ENCODE measurements at places on chromosomes 5 and 9.

DNA sequence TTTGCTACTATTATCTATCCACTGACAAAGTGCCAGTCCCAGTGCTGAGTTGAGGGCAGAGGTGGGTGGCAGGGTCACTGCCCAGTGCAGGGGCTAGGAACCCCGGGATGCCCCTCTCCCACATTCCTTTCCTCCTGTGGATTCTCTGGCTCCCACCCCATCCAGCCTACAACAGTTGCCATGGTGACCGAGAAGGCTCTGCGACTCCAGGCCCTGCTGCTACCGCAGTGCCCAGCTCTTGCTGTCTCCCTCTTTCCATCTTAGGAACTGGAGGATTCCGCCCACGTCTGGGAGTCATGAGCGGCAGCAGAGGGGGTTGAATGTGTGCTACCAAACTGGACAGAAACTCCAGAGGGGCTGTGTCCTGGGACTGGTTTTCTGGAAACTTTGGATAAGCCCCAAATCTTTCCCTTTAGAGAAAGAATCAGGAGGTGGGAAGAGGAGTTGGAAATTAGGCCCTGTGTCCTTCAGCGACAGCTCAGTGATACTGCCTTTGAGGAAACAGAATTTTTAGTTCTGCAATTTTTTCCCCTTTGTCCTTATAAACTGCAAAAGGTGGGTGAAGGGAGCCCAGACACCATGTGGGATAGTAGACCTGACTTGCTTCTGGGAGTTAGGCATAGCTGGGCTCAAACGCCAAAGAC is 20.7 kb upstream of the C5orf47 start:
- no peak for DNase-seq

GRCh38 chr9:126612813-126613641 is 701 bp upstream of the LMX1B start:
- DNase-seq, result no peak

DNA sequence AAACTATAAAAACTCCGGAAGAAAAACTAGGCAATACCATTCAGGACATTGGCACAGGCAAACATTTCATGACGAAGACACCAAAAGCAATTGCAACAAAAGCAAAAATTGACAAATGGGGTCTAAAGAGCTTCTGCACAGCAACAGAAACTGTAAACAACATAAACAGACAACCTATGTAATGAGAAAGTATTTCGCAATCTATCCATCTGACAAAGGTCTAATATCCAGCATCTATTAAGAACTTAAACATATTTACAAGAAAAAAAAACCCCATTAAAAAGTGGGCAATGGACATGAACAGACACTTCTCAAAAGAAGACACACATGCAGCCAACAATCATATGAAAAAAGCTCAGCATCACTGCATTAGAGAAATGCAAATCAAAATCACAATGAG is 498.6 kb downstream of the HINT1 start:
- DNase-seq, result no peak

DNA sequence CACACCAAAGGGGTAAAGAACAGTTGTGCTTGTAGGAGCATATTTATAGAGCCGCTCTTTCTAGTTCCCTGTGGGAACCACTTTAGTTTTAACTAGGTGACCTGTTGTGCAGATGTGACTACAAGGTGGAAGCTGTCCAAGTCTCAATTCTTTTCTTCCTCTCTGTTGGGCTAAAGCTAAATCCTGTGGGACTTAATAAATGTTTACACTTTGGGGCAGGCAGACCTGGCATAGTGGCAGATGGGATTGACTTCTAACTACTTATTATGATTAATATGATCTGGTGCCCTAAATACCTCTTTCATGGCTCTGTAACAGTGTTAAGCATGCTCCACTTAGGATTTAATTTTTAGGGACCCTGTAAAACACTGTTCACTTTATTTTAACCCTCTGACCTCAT is 265.3 kb downstream of the KCTD16 start:
- no peak for DNase-seq

DNA sequence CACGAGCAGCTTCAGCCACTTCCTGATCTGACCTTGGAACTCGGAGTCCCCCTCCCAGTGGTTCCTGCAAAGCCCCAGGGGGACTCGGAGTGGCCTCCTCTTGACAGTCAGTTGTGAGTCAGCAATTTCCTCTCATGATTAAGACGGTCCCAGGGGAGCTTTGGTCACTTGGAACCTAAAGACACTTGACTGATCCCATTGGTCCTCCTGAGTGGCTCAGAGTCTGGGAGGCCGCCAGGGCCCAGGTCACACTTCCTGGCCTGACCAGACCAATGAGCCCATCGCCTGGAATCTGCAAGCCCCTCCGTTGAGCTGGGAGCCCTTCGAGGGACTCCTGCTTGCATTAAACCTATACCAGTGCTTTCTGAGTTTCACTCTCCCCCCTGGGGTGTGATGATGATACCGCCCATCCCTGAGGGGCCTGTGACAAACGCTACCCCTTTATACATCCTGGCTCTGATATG is 29.1 kb downstream of the TSPAN17 start:
- no peak for DNase-seq

DNA sequence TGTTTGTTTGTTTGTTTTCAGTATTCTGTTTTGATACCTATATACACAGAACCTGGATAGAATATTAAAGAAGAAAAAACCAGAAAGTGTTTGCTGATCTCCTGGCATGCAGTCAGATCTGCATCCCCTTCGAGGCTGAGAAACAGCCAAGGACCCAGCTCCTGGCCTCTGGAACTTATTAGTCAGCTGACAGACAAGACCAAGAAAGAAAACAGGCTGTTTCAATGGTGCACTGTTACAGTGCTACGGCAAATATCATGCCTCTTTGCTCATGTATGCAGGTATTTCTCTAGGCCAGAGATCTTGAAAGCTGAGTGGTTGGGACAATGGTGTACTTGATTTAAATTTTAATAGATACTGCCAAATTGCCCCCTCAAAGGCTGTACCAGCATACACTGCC is 95.0 kb downstream of the C5orf15 start:
- DNase-seq, result no peak

GRCh38 chr9:124062172-124062571 is 50.6 kb downstream of the LHX2 start:
- no peak for DNase-seq

DNA sequence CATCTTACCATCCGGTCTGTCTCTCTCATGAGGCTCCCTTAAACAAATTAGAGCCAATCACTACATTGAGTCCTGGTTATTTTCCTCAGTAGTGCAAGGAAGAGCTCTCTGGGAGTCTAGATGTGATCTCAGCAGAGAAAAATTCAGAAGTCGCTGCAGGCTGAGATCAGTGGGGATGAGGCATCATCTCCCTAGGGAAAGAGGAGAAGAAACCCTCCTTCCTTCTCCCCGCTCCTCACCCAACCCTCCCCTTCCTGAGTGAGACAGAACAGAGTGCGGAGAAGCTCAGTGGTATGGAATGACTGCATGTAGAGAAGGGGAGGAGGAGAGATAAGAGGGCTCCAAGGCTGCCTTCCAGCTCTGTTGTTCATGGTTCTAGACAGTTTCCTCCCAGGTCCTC is 80.5 kb downstream of the PAPPA start:
- DNase-seq, result no peak

GRCh38 chr5:159052401-159053011 is 47.2 kb downstream of the EBF1 start:
- no peak for DNase-seq

DNA sequence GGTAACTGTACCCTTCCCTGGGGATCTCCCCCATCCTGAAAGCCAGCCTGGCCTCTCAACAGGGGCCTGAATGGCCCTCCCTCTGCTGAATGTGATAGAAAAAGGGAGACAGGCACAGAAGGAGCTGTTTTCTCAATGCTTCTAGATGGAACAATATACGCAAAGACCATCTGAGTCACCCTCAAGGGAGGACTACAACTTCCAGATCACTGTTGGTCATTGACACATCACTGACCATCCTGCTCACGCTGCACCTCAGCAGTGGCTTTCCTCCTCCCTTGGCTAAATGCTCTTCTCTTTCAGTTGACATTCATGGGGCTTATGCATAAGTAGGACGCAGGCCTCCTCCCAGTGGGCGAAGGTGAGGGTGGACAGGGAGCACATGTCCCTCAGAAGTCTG is 112.2 kb upstream of the SHB start:
- no peak for DNase-seq

DNA sequence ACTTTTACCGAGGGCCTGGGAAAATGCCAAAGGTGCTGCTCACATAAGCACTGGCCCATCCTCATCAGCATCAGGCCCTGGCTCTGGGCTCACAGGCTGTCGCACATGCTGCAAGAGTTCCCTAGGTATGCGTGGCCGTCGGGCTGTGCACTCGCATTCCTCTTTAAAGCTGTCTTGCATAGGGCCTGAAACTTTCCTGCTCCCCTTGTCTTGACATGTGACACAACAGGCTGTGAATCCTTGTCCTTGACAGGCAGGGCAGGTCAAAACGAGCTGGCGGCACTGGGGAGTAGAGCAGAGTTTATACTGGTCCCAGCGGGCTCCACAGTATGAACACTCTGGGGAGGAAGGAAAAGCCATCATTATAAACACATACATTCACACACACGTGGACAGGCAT is 30.7 kb downstream of the TSTD2 start:
- DNase-seq, result no peak

DNA sequence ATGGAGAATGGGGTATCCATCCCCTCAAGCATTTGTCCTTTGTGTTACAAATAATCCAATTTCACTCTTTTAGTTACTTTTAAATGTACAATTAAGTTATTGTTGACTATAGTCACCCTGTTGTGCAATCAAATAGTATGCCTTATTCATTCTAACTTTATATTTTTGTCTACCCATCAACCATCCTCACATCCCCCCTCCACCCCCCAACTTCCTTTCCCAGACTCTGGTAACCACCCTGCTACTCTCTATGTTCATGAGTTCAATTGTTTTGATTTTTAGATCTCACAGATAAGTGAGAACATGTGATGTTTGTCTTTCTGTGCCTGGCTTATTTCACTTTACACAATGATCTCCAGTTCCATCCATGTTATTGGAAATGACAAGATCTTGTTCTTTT is 15.4 kb upstream of the RANBP17 start:
- no peak for DNase-seq

DNA sequence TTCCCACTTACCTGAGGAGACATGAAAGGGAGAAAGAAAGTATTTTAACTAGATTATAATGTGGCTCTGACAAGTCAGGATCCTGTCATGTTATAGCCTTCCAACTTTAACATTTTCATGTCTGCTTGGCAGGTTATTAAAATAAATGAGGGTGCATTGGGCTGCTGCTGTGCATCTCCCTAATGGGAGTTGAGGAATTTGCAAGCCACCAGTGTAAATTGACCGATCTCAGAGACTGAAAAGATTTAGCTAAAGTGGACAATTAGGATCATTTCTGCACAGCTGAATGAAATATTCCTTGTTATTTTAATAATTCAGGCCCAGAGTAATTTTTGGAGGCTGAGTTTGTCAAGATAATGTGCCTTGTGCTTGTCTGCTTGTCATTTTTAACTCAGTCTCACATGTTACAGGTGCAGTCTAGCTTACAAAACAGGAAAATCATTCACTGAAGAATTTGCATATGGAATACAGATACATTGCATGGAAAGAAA is 366.3 kb upstream of the ADAMTS16 start:
- no peak for DNase-seq

- DNase-seq, result no peak
Measured at GRCh38 chr5:168135897-168136296, 155.5 kb upstream of the WWC1 start.

GRCh38 chr5:180423133-180423532 is 70.0 kb upstream of the GFPT2 start:
- no peak for DNase-seq

- no peak for DNase-seq
Measured at GRCh38 chr5:170144286-170145023, 38.8 kb downstream of the FOXI1 start.

DNA sequence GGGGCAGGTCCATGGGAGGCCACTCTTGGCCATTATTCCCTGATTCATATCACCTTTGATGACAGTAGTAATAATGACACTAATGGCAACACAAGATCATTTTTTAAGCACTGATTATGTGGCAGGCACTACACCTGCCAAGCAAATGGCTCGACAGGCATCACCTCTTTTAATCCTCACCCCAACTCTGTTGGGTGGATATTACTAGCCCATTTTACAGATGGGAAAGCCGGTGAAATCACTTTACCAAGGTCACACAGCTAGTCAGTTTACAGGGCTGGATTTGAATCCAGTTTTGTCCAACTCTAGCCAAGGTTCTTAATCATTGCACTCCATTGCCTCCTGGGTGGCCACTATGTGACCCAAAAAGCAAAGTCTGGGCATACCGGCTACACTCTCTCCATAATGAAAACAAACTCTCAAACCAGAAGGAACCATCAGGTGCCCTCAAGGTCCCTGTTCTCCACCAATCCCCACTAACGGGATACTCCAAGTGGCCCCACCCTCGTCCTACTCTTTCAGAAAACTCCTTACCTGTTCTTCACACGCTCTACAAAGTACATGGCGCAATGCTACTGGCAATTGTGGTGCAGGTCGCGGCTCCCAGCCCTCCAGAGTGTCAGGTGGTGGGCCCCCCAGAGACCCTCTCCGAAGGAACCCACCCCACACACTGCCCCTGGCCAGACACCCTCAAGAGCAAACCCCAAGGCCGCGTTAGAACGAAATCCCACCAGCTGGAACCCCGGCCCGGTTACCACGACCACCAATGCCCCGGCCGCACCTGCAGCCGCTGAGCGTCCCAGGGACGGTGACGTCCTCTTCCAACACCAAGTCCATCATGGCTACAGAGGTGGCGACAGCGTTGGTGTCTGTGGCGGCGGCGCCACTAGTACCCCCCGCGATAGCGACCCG is 572 bp downstream of the CDK5RAP2 start:
- DNase-seq, result no peak

DNA sequence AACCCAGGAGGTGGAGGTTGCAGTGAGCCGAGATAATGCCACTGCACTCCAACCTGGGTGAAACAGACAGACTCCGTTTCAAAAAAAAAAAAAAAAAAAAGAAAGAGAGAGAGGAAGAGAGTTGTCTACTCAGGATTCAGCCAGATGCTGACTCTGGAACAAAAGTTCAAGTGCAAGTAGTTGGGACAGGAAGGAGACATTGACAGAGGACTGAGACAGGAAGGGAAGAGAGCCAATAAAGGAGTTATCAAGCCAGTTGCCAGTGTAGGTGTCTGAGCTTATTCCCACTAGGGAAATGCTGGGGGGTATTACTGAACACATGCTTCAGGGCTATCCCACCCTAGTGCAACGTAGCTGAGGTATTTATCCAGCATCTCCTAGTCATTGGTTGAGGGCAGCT is 147.7 kb upstream of the SLC1A3 start:
- no peak for DNase-seq

GRCh38 chr9:33721674-33722358 is 73.5 kb upstream of the PRSS3 start:
- DNase-seq, result peak; percentile 85

- DNase-seq, result no peak
Measured at GRCh38 chr5:93062548-93062947, 518.5 kb downstream of the NR2F1-AS1 start.

DNA sequence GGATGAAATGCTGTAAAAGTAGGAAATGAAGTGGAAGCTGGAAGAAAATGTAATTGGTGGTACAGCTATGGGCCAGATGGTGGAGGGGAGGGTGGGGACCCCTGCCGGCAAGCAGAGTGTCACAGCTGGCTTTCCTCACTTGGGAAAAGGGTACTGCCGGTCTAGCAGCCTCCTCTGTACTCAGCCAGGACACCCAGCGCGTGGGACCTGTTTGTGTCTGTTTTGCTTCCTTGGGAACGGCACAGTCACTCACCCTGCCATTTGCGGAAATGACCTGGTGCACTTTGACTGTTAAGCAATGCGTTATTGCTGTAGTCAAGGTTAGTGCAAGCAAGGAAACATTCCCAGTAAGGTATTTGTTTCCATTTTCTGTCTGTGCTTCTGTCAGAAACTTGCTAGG is 10.1 kb downstream of the TMEM252 start:
- DNase-seq, result no peak

Data from CD4-positive, alpha-beta T cell treated with Interleukin-2 at 100 ng/mL for 4 hours (primary cell).